Kasumi-1 (cell line): ENCODE measurements at places on chromosomes 2 and 18.

DNA sequence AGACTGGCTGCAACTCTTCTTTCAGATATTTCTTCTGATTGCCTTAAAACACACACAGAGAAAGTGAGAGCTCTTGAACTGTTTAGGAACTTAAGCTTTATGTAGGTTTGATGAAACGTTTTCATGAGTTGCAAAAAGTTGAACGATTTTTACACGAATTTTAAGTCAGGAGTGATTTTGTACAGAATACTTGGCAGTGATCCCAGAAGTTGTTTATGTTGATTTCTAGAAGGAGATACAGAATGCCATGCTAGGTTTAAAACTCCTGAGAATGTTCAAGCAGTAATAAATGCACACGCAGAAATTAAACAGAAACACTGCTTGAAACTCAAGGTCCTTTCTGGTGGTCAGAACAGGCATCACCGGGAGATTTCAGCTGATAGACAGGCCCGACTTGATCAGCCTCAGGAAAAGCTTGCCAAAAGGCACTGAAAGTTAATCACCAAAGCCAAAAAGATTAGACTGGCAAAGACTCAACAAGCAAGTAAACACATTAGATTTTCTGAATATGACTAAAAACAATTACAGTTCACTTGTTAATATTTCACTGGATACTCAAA, 123.1 kb downstream of the SOCS6 start:
- DNase-seq: no peak

- no peak for DNase-seq
Observed at GRCh38 chr2:232993231-232993821, 19.7 kb downstream of the NGEF start.

DNA sequence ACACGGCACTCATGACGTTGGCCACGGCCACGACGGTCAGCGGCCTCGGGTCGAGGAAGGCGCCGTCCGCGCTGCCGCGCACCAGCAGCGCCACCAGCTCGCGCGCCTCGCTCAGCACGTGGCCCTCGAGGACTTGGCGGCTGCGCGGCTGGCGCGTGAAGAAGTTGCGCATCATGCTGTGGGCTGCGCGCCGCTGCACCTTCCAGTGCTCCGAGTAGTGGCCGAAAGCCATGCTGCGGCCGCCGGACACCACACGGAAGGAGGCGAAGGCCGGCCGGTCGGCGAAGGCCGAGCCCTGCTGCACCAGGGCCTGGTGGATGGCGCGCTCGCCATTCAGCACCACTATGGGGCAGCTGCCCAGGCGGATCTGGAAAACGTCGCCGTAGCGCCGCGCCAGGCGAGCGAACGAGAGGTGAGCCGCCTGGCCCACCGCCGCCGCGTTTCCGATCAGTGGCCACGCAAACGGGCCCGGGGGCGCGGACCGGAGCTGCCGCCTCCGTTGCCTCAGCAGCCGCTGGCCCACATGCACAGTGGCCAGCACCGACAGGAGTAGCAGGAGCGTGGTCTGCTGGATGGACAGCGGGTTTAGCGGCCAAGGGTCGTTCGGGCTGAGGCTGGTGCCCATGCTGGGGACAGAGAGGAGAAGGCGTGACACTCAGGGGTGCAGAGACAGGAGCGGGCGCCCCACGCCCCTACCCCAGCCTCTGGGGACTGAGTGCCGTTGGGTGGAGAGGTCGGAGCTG, 1.0 kb downstream of the CYP1B1 start:
- no peak for DNase-seq

DNA sequence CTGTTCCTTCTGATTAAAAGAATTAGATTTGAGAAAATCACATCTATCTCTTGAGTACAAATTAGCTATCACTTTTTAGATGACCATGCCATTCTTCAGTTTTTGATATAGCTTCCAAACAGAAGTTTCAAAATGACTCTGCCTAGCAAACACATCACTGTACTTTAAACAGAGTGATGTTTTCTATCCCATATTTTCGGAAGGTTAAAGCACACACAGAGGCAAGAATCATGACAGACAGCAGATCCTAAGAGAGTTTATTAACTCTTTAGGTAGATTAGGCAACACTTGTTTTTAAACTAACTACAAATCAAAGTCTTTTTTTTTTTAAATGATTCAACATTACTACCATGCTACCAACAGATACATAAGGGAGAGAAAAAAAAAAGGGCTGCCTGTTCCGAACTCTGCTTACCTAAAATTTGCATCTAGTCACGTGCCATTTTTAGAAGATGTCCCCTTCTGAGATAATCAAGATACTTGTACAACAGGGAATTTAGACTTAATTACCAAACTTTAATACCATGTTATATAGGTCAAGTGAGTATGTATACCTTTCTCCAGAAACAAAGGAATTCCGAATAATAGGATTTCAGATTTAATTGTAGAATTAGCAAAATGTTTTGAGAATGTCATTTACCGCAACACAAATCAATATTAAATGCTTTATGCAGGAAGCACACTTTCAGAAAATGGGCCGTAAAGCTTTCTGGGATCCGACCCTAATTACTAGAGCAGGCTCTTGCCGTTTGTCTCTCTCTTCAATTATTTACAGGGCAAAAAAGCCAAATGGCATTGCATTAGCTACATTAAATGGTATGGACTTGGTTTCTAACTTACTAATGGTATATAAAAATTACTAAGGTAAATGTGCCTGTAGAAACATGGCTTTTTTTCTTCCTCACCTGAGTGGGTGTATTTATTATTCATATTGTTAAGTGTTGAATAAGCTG, 2.6 kb downstream of the RBMS1 start:
- DNase-seq: no peak

DNA sequence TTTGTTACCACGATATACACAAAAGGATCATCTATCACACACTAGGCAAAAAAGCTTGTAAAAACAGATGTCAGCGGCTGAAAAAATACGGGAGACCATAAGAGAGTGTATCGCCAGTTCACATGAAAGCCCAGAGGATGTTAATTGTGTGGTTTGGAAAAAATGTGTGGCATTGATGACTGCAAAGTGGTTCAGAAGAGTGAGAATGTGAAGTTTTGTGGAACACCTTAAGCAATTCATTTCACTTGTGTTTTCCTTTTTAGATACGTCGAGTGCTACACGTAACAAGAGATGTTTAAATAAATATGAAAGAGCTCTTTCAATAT, 61.7 kb upstream of the DAPL1 start:
- DNase-seq: no peak

DNA sequence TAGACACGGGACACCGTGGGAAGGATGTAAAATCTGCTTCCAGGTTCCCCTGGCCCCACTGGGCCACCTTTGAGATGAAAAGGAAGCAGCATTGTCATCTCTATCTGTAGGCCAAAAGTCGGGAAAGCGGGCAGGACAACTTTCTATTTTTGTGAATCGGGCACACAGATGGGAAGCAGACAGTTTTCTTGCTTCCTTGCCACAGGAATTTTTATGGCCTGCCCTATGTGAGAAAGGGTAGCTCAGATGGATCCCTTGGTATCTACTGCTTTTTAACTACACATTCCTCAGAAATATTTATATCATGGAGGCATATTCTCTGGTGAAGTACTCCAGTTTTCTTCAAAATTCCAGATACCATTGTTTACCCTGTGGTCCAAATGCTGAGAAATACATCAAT, 735.5 kb downstream of the CBLN2 start:
- no peak for DNase-seq

- DNase-seq: no peak
Observed at GRCh38 chr2:15948704-15948957, 8.3 kb downstream of the MYCN start.

DNA sequence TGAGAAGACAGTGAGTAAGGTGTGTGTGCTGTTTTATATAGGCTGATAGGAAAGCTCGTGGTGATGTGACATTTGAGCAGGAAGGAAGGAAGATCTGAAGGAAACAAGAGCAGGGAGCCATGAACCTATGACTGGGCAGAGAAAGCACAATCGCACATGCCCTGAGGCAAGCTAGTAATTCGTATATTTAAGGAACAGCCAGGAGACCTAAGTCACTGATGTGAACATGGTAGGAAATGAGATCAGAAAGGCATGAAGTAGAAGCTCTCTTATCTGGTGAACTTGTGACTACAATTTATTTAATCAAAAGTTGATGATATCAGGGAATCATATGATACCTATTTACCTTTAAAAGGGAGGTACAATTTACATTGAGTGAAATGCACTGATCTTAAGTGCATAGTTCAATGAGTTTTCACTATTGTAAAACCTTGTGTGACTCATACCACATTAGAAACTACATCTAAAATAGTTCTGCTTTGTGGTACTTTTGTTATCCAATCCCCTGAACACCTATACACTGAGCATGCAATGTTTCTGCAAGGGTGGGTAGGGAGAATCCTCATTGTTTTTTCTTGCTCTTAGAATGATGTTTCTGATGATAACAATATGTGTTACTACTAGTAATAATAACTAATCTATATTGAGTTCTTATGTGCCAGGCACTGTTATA, 67.5 kb downstream of the GALNT13 start:
- no peak for DNase-seq

GRCh38 chr2:29068513-29068912, 5.8 kb downstream of the PCARE start:
- no peak for DNase-seq
